Ureter (tissue), 1 donor: ENCODE measurements at places on chromosomes 3 and 15.

- DNase-seq = peak; percentile 72
Observed at GRCh38 chr3:57078344-57078634, 17.8 kb downstream of the SPATA12 start.

DNA sequence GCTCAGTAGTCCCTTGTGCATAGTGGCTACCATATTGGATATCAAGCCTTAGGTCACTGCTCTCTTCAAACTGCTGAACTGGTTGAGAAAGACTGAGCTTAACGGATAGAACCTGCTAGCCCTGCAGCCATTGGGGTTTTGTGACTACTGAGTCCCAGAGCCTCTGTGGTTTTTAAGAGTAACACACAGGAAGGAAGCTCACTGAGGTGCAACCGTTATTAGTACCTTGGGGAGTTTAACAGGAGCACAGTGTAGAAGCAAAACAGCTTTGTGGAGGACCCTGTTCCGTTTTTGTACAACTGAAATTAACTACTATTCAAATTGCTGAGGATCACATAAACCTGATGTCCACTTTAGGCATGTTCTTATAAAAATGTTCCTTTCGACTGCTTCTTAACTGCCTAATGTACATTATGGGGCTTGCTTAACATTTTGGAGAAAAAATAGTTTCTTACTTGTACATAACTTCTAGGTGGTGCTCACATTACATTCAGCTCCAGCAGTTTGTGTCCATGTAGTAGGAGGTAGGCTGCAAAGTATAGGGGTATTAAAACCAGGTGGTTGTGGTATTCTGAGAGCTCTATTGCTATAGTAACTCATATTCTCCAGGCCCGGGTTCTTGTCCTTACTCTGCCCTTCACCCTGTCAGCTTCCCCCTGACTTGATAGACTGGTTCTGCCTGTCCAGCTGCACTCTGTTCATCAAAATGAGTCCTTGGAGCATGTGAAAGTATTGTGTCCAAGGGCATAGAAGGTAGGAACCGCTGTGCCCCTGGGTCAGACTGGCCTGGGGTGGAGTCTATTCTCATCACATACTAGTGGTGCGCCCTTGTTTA lies 17.3 kb downstream of the PXK start:
- no peak for DNase-seq

GRCh38 chr3:61202086-61202485 lies 49.2 kb downstream of the FHIT start:
- DNase-seq = no peak

DNA sequence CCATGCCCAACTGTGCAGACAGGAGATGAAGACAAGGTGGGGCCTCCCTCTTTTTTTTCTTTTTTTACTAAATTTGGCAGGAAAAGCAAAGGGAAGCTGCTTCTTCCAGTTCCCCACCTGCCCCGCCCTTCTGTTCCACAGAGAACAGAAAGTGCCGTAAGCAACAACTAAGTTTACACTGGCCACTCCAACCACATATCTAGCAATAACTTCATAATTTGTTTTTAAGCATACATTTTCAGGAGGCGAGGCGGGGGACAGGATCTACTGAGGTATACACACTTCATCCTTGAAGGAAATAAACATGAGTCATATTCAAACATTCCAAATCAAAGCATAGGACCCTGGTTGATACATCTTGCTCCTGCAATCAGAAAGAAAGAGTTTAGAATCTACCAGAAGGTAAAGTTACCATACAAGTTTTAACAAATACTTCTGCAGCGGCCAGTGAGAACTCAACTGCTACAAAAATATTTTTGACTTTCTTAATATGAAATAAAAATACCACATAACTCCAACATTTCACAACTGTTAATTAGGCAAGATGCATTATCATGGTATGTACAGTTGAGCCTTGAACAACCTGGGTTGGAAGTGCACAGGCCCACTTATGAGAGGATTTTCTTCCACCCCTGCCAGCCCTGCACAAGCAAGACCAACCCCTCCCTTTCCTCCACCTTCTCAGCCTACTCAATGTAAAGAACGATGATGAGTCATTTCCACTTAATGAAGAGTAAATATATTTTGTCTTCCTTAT lies 50.7 kb downstream of the FOXP1 start:
- DNase-seq = no peak

- peak; percentile 51 for DNase-seq
Observed at GRCh38 chr15:29348336-29348914, 78.8 kb upstream of the NSMCE3 start.

GRCh38 chr15:100310041-100310405 lies 31.8 kb downstream of the ADAMTS17 start:
- DNase-seq = no peak

DNA sequence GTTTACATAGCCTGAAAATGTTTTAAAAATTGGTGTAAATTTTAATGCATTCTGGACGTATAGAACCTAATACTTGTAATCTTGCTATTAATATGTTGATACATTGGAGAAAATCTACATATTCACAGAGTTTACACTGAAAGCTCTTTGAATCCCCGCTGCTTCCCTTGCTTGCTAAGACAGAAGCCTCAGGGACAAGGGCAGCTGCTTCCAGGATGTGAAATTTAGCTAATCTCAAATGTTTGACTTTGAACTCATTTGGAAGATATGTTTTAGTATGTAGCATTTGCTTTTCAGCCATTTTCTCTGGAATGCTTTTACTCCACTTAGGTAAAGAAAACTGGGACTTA lies 172.0 kb downstream of the RBMS3 start:
- DNase-seq = no peak

DNA sequence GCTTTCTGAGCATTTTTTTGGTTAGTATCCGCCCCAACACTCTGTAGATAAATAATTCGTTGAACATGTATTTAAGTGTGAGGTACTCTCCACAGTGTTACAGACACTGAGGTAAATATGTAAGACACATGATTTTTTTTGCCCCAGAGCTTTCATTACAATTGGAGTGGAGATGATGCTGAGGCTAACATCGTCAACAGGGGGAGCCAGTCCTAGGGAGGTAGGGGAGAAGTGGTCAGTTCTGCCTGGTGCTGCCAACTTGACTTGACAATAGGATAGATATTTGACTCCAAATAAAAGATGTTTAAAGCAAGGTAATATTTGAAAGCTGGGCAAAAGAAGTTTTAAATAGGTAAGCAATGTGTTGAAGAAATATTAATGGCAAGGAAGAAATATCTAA lies 295.7 kb downstream of the UNC13C start:
- DNase-seq = no peak

GRCh38 chr3:82080792-82081191 lies 319.3 kb upstream of the GBE1 start:
- DNase-seq = no peak

DNA sequence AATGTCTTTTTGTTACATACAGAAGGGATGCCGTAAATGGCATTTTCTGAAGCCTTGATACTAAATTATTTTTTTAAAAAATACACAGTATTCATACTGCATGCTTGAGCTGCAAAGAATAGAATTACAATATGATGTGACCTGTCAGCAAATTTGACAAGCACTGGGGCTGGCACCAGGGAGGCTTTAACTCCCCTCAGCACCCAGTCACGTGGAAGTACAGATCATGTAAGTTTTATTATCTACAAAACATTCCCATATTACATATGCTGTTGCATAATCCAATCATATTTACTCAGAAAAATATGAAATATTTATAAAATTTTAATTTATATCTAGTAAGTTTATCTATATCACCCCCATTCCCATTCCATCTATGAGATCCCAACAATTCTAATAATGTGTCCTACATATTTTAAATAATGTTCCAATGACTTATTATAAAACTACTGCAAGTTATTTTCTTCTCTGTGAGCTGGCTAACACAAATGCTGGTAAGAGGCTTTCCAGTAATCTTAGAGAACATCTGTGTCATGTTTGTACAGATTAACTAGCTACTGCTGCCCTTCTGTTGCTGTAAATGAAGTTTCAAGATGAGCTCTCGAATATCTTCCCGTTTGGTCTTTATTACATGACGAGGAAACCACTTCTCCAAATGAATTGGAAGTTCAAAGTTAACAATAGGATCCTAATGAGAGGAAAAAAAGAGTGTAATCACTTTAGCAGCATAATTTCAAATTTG lies 5.2 kb upstream of the IMPG2 start:
- DNase-seq = no peak

GRCh38 chr3:72346526-72346926 lies 501.7 kb downstream of the SHQ1 start:
- DNase-seq = no peak

DNA sequence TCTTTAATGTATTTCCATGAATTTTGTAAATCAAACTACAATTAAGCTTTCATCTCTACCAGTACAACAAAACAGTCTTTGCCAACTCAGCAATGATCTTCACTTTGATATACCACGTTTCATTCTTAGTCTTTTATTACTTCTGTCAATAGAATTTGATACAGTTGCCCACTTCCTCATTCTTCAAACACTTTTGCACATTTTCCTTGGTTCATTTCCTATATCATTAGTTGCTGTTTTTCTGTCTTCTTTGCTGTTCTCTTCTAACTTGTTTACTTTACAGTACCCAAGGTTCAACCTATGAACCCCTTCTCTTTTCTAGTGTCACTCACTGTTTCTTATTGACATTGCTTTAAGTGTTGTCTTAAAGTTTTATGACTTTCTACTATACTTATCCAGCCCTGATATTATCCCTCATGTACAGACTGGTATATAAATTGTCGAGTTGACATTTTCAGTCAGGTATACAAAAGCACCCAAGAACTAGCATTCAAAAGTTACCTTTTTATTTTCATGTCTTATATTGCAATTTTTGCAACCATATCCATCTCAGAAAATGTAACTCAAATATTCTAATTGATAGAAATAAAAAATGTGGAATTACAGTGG lies 903.1 kb downstream of the NSUN3 start:
- DNase-seq = no peak

DNA sequence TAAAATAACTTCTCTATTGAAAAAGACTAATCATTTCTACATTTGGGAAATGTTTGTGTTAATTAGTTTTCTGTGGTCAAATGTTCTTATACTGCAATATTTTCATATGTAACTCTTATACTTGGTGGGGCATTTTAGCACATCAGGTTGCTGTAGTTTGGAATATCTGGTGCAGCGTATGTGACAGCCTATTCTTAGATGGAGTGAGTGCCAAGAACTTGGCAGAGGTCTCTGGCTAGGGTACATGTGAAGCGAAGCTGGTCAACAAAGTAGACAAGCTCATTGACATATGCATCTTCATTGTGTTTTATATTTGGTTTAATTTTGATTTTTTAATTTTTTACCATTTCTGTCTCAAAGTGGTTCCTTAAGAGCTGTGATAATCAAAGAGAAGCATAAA lies 53.2 kb downstream of the CHAC1 start:
- no peak for DNase-seq

- no peak for DNase-seq
Observed at GRCh38 chr3:98577178-98577895, 16.1 kb downstream of the CPOX start.

DNA sequence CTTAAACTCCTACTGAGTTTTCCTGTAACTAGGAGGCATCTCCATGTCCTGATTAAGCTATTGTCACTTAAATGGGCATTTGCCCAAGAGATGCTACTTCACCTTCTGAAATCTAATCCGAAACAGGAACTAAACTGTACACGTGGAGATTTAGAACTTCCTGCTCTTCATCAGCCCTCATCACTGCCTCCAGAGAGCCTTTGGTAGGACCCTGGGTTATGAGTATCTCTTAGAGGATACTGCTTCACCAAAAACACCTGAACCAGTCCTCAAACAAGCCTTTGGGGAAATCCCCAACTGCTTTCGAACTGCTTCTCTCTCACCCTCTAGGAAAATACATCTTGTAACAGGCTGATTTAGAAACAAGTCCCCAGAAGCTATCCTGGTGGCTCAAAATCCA lies 320.3 kb downstream of the GAP43 start:
- no peak for DNase-seq

DNA sequence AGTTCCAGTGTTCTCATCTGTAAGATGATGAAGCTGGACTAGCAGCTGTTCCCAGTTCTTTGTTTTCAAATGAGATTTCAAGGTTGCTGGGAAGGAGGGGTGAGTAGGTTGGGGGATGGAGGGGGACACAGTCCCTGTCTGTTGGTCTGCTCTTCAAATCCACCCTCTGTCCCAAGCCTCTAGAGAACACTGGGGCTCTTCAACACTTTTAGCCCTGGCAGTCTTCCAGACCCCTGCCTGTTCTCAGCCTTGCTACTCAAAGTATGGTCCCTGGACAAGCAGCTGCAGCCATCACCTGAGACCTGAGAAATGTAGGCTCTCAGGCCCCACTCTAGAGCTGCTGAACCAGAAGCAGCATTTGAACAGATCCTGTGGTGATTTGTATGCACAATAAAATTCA lies 41.3 kb downstream of the NEK11 start:
- no peak for DNase-seq

DNA sequence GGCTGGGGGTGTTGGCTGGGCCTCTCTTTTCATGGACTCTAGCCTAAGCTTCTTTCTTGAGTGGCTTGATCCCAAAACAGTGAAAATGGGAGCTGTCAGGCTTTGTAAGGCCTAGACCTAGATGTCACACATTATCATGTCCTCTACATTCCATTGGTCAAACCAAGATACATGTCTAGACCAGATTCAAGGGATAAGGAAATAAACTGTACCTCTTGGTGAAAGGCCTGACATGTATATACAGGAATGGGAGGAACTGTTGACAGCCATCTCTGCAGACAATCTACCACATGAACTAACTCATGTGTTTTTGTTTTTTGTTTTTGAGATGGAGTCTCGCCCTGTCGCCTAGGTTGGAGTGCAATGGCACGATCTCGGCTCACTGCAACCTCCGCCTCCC lies 11.1 kb upstream of the RPP25 start:
- no peak for DNase-seq

DNA sequence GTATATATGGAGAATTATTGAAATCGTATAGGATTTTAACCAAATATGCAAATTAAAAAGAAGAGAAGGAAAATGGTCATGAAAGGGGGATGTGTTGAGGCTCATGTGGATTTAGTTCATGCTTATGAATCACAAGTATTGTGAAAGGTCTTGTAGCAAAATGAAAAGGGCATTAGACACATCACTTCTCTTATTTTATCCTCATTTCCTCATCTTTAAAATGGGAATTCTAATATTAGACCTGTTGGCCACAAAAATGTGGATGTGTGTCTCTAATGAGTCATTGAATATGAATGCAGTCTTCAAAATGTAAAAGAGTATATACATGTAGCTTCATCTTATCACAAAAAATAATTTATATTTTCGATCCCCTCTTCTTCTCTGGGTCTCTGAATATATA lies 14.9 kb upstream of the ALCAM start:
- no peak for DNase-seq

DNA sequence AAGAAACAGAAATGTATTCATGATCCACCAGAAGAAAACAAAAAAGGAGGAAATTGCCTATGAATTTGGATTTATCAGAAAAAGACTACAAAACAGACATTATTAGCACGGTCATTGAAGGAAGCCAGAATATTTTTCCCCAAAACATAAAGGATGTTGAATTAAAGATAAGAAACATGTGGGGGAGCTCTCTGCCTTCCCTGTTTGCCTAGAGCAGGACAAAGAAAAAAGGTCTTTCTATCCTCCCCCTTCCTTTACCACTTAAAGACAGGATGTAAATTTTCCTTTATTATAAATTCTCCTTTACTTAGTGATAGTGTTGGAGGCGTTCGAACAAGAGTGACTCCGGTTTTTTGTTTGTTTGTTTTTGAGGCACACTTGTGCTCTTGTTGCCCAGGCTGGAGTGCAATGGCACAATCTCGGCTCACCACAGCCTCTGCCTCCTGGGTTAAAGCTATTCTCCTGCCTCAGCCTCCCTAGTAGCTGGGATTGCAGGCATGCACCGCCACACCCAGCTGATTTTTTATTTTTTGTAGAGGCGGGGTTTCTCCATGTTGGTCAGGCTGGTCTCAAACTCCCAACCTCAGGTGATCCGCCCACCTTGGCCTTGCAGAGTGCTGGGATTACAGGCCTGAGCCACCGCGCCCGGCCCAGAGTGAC lies 14.9 kb upstream of the RPN1 start:
- DNase-seq = no peak
